ENCODE measurements at places on chromosomes 6 and 20. TPM values are rescaled to one million over a fixed set of nuclear protein-coding genes. Genes with fewer than 3 reads are reported as not detected.

Gene OTOR
- not detected for total RNA-seq

Gene SLC22A16
- total RNA-seq = 0.18 TPM

Gene HLA-DQB1
- total RNA-seq = 7.0 TPM

Gene GGTLC1
- not detected for total RNA-seq

Gene SAMD5
- not detected for total RNA-seq

Gene PBOV1
- total RNA-seq = not detected

Gene NHLRC1
- 0.18 TPM for total RNA-seq

Gene HIVEP2
- total RNA-seq = 11.5 TPM

Gene SLC26A8
- total RNA-seq = not detected

Gene PCMTD2
- total RNA-seq = 47.9 TPM
